ENCODE measurements at places on chromosomes 11 and 22.

- DNase-seq: no peak
- peaks cover 3% of the 10 kb centered on the region for H3K4me1 ChIP-seq
- H3K27me3 ChIP-seq: no peaks in the 10 kb centered on the region
- H3K4me3 ChIP-seq: no peak overlapping the region
- H3K36me3 ChIP-seq: no peaks in the 10 kb centered on the region
Measured at GRCh38 chr11:126391970-126392632, 36.6 kb downstream of the ST3GAL4 start.

GRCh38 chr11:134003792-134004495, 47.2 kb upstream of the IGSF9B start:
- no peak for DNase-seq
- H3K27ac ChIP-seq: no peak overlapping the region
- no peaks in the 10 kb centered on the region for H3K4me1 ChIP-seq
- H3K36me3 ChIP-seq: no peaks in the 10 kb centered on the region
- H3K27me3 ChIP-seq: no peaks in the 10 kb centered on the region
- H3K4me3 ChIP-seq: no peak overlapping the region

GRCh38 chr11:85791409-85791990, 19.4 kb downstream of the SYTL2 start:
- no peak overlapping the region for H3K27ac ChIP-seq
- H3K4me1 ChIP-seq: peaks cover 5% of the 10 kb centered on the region
- no peaks in the 10 kb centered on the region for H3K27me3 ChIP-seq

DNA sequence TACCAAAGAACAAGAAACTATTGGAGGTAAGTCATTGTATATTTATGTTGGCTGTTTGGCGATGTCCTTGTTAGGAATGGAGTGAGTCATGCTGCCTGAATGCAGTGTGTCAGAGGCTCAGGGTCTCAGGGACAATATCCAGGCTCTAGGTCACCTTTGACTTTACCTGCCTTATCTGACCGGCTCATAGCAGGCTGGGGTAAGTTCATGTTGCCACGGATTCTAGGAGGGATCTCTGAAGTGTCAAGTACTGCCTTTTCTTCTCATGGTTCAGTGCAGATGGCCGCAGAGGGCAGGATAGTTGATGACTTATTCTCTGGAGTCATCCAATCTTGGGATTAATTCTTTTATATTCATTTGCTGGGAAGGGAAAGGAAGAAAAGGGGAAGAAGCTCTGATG, 53.2 kb downstream of the SPON1 start:
- H3K27me3 ChIP-seq: no peaks in the 10 kb centered on the region
- no peak overlapping the region for H3K27ac ChIP-seq
- no peaks in the 10 kb centered on the region for H3K4me1 ChIP-seq
- no peak overlapping the region for H3K4me3 ChIP-seq

- no peak for DNase-seq
- H3K27ac ChIP-seq: no peak within 1 kb of the TSS
- H3K36me3 ChIP-seq: no peaks in the 10 kb centered on the region
- H3K27me3 ChIP-seq: no peaks in the 10 kb centered on the region
- no peak within 1 kb of the TSS for H3K4me3 ChIP-seq
Measured at GRCh38 chr22:37109242-37109917, at the start of gene TMPRSS6. TSS of gene TMPRSS6 (minus strand) at chr22:37109713. CDS start at chr22:37103417, 6,296 bp downstream.

DNA sequence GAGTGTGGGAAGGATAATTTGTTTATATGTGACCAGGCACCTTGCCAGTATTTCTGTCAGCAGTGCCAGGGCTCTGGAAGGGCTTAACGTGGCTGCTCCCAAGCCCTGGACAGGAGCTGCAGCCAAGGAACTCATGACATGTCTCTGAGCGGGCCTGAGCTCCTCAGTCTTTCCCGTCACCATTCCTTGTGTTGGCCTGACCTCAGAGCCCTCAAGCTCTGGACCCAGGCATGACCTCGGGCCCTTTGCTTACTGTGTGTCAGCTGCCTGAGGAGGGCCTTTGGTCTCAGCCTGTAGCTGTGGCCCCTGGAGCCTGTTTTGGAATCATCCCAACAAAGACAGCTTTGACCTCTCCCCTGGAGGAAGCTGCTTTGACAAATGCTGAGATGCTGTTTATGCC, 264.1 kb upstream of the PLET1 start:
- no peak overlapping the region for H3K4me3 ChIP-seq
- no peak overlapping the region for H3K27ac ChIP-seq
- DNase-seq: no peak

DNA sequence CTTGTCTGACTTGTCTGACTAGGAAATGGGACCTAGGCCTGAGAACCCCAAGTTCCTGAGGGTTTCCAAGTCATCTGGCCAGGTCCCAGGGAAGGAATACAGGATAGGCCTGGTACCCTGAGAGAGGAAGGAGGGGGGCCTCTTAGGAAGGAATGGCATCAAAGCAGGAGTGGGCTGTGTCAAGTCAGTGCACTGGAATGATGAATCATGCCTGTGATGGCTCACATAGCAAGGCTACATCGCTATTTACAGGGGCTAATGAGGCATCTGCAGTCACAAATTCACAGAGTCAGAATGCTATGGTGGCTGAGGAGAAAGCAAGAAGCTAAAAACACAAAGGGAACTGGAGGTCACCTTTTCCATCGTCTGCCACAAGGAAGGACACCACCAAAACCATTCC, 247.3 kb downstream of the NXPE2 start:
- no peak overlapping the region for H3K27ac ChIP-seq
- H3K27me3 ChIP-seq: no peaks in the 10 kb centered on the region
- H3K4me1 ChIP-seq: no peaks in the 10 kb centered on the region
- no peaks in the 10 kb centered on the region for H3K36me3 ChIP-seq
- no peak for DNase-seq
- H3K4me3 ChIP-seq: no peak overlapping the region

- DNase-seq: no peak
- no peak overlapping the region for H3K4me3 ChIP-seq
- no peak overlapping the region for H3K27ac ChIP-seq
- no peaks in the 10 kb centered on the region for H3K36me3 ChIP-seq
Measured at GRCh38 chr11:132728026-132728425, 804.3 kb downstream of the OPCML start.

- DNase-seq: no peak
- H3K36me3 ChIP-seq: no peaks in the 10 kb centered on the region
- no peak overlapping the region for H3K27ac ChIP-seq
- peaks cover 2% of the 10 kb centered on the region for H3K27me3 ChIP-seq
- no peak overlapping the region for H3K4me3 ChIP-seq
- no peaks in the 10 kb centered on the region for H3K4me1 ChIP-seq
Measured at GRCh38 chr11:43145653-43146052, 166.1 kb upstream of the API5 start.

DNA sequence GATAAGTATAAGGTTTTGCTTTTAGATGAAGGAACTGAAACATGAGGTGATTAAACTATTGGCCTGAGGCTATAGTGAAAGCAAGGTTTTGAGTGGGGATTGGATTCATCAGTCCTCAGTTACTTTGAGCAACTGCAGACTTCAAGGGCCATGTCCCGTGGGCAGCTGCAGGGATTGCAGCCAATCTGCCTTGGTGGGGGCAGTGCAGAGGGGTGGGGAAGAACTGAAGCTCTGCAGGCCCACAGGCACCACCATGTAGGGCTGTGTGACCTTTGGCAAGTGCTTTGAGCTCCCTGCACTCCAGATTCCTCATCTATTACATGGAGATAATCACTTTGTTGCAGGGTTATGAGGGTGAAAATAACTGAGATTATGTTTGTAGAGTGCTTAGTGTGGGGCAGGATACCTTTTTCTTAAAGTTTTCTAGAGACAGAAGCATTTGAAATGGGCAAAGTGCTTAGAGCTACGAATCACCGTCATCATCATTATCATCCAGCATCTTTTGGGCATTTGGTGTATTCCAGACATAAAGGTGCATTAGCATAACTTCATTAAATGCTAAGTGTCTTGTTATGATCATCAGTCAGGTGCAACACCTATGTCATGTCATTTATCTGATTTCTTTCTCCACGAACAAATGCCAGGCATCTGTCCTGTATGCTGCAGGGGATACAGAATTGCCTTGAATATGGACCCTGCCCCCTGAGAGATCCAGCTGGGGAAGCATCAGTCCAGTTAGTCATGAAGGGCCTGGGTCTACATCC, 72.1 kb upstream of the TENM4 start:
- H3K4me3 ChIP-seq: no peak overlapping the region
- H3K27me3 ChIP-seq: peaks cover 2% of the 10 kb centered on the region
- H3K27ac ChIP-seq: no peak overlapping the region
- H3K36me3 ChIP-seq: no peaks in the 10 kb centered on the region
- no peaks in the 10 kb centered on the region for H3K4me1 ChIP-seq

GRCh38 chr22:46273432-46274148, 5.8 kb downstream of the TTC38 start:
- H3K36me3 ChIP-seq: peaks cover 9% of the 10 kb centered on the region
- DNase-seq: no peak
- H3K4me1 ChIP-seq: peaks cover 3% of the 10 kb centered on the region
- H3K4me3 ChIP-seq: no peak overlapping the region
- no peaks in the 10 kb centered on the region for H3K27me3 ChIP-seq

DNA sequence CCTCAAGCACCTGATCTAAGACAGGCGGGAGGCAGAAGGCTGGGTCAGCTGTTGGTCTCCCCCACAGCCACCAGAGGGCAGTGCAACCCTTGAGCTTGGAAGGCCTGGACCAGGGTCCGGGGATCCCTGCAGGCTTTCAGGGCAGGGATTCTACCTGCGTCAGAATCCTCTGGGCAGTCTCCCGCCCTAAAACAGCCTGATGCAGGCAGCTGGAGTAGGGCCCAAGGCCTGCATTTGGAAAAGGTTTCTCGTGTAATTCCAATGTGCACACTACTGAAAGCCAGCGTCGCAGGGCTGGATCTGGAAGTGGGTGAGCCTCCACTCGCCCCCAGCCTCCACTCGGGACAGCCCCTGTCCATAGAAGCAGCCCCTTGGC, 31.8 kb downstream of the BID start:
- H3K27ac ChIP-seq: no peak overlapping the region
- H3K27me3 ChIP-seq: no peaks in the 10 kb centered on the region
- DNase-seq: peak; percentile 79
- H3K4me1 ChIP-seq: peaks cover 5% of the 10 kb centered on the region
- H3K36me3 ChIP-seq: peaks cover 4% of the 10 kb centered on the region
- no peak overlapping the region for H3K4me3 ChIP-seq

GRCh38 chr11:5928271-5928670, 13.8 kb upstream of the OR56A3 start:
- H3K4me3 ChIP-seq: no peak overlapping the region
- H3K27me3 ChIP-seq: no peaks in the 10 kb centered on the region
- H3K27ac ChIP-seq: no peak overlapping the region
- peaks cover 2% of the 10 kb centered on the region for H3K36me3 ChIP-seq
